ENCODE measurements at places on chromosomes 7 and 10.

DNA sequence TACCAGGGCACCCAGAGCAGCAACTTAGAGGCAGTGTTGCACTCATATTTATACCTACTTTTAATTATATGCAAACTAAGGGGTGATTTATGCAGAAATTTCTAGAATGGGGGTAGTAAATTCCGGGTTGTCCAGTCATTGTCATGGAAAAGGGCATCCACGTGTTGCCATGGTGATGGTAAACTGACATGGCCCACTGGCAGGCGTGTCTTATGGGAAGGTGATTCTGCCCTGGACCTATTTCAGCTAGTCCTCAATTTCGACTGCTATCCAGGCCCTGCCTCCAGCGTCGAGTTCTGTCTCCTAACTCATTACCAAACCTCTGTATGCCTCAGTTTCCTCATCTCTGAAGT, 12.8 kb downstream of the SNX8 start:
- no peak for DNase-seq

- no peak for DNase-seq
These were observed 199.1 kb upstream of the PRKCQ start for GRCh38 chr10:6778992-6779701.

DNA sequence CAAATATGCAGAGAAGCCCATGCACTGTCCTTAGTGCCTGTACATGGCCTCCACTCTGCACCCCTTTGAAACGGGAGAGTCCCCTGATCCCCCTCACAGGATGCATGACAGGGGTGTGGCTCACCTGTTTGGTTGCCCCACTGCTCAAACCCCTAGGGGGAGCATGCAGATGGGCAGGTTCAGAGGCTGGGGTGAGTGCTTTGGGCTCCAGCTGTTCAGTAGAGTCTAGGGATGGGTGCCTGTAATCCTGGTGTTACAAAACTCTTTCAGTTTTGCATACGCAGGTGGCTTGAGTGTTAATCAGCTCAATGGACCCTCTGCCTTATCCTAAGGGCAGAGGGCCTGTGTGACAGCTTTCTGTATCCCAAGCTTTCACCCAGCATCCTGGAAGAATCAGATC, 7.8 kb upstream of the SFTPA1 start:
- DNase-seq: no peak

DNA sequence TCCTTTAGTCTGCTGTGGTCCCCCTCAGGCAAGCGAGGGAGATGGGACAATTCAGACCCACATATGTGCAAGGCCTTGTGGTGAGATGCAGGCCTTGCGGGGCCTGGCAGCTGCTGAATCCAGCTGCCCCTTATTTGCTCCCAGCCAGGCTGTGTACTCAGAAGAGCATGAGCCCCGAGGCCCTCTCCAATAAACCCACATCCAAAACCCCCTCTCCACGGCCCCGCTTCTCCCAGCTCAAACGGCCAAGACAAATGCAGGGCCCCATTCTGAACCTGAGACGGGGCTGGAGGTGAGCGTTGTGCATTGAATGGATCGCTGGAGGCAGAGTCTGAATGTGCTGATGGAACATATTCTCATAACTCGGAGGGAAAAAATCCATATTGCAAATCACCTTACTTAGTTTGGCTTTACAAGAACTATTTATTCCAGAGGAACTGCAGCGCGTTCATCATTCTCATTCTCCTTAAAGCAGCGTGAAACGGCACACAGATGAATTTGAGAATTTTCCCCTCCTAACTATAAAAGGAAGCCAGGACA, 169.2 kb upstream of the LYZL2 start:
- DNase-seq: no peak

DNA sequence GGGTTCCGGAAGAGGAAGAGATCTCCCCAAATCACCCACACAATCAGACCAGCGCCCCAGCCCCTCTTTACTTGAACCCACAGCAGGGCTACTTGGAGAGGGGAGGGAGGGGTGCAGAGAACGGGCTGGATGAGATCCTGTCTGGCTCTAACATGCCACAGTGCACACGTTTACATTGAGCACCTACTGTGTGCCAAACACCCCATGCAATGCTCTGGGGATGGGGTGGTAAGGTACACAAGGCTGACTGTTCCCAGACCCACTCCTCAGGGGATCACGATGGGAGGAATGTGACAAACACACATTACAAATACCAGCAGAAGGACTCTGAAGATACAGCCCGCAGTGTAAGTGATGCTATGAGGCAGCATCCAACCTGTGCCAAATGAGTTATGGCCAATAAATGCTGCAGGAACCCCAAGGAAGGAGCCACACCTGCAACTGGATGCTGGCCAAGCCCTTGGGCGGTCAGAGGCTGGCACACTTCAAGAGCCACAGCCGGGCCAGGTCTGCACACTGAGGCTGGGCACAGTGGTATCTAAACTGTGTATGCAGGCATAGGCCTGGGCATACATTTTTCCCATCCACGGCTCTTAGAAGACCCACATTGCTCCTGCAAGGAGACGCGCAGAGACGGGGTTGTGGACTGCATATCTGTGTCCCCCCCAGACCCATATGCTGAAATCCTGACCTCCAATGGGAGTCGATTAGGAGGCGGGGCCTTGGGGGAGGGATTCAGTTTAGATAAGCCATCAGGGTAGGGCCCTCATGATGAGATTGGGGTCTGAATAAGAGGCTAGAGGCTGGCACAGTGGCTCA, 6.4 kb downstream of the SPOCK2 start:
- DNase-seq: no peak

- DNase-seq: no peak
These were observed 38.1 kb downstream of the LDB3 start for GRCh38 chr10:86706401-86706841.

DNA sequence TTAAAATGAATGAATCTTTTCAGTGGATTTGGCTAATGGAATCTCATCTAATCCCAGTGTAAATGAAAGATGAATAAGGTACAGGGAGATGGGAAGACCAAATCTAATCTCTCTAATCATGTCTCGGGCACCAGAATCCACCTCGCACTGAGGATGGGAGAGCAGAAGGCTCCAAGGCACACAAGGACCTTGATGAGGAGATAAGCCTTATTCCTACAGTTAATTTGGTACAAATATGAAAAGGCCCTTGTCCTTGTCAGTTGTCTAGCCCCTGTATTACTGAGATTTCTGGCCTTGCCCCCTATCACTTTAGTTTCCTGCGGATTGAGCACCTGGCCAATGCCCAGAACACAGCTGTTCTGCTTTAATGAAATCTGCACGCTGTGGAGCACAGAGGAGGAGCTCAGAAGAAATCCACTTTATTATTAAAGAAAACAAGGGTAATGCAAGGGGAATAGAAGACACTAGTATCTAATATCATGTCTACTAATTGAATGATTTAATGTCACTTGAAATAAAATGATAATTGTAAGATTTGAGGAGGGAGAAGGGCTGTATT, 321.4 kb upstream of the HGF start:
- no peak for DNase-seq

- no peak for DNase-seq
These were observed 279.7 kb downstream of the USP6NL start for GRCh38 chr10:11331726-11332125.

- no peak for DNase-seq
These were observed 56.3 kb downstream of the GRID1 start for GRCh38 chr10:86310291-86310690.

DNA sequence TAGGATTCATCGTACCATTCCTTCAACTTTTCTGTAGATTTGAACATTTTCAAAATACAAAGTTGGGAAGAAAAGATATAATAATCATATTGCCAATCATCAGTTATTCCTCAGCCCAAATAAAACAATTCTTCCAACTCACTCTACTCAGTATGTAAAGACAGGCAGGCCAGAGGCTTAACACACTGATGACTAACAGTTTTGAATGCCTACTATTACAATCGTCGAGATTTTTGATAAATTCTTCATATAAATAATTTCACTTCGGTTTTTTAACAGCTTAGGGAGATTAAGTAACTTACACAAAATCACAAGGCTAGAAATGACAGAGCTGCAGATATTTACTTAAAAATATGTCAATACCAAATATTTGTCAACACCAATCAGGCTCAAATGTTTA, 17.6 kb downstream of the CYTH3 start:
- DNase-seq: no peak

GRCh38 chr7:36395171-36395894, 5.7 kb downstream of the ANLN start:
- DNase-seq: no peak

GRCh38 chr7:7164591-7164990, 17.8 kb upstream of the C1GALT1 start:
- no peak for DNase-seq

- DNase-seq: no peak
These were observed 44.4 kb upstream of the AMPH start for GRCh38 chr7:38675494-38676106.

GRCh38 chr10:54484186-54484585, 316.8 kb downstream of the PCDH15 start:
- no peak for DNase-seq

- DNase-seq: no peak
These were observed 27.5 kb downstream of the ADRB1 start for GRCh38 chr10:114071178-114071577.

DNA sequence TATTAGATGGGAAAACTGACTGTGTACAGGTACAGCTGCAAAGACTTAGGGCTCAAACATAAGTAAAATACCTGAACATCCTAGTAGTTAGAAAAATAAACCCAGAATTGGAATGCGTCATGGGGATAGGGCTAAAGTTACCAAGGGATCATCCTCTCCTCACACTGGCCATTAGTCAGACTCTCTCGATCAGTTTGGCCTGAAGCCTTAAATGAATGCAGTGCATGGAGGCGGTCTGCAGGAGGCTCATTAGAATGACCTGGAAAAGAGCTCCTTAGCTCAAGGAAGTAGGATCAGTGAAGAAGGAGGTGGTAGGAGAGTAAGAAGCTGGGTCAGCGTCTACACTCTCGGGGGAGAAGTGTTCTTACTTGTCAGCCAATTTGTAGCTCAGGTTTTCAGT, 35.3 kb downstream of the DENND2A start:
- no peak for DNase-seq

GRCh38 chr7:152115021-152115718, 89.7 kb downstream of the GALNT11 start:
- DNase-seq: no peak

DNA sequence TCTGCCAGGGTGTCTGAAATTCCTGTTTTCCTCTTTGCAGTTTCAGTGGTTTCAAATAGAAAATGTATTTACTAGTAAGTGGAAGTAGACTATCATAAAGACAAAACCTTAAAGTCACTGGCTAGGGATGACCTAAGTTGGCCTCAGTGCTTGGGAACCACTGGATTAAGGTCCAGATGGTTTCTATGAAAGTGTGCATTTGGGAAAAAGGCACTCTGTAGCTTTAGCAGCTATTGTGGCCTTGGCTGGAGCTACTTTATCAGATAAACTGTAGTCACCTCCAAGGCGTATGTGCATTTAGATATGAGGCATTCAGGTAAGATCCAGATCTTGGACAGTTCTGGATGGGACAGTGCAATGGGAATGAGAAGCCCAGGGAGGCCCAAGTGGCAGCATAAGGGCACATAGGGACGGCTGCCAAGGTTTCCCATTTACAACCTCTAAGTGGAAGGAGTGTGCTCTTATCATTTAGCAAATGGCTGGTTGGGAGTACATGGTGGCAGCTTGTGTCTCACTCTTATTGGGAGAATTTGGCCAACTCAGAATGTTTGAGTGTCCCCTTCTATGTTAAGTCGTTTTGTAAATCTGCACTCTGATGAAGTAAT, 185.6 kb downstream of the LRMDA start:
- DNase-seq: no peak

DNA sequence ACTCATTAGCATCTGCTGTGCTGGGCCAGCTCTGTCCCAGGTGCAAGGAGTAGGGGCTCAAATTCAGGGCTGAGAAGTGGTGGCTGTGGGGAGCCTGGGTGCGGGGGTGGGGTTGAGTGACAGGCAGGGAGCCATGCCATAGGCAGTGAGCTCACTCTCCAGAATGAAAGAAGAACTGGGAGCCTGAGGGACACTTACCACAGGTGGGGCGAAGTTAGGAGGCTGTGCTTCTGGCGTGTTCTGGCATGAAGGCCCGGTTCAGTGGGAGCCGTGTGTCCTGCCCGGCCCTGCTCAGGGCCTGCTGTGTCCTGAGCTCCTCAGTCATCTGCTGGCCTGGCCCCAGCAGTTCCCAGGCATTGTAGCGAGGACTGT, 62.5 kb downstream of the MKI67 start:
- DNase-seq: no peak

DNA sequence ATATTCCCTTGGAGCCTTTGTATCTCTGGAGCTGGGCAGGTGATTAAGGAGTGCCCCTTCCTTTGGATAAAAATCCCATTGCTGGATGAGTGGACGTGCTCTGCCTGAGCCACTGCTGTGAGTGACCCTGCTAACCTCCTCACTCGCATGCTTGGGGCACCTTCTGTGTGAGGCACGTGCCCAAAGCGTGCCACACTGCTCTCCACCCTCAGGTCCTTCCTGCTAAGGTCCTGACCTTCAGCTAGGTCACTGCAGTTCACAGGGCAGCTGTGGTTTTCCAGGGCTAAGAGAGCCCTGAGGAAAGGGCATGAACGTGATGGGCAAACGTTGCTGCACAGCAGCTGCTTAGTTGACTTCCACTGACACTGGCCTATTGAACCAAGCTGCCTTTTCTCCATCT, 204.4 kb upstream of the COBL start:
- no peak for DNase-seq

GRCh38 chr7:127858915-127859189, 172.4 kb downstream of the LRRC4 start:
- DNase-seq: no peak

DNA sequence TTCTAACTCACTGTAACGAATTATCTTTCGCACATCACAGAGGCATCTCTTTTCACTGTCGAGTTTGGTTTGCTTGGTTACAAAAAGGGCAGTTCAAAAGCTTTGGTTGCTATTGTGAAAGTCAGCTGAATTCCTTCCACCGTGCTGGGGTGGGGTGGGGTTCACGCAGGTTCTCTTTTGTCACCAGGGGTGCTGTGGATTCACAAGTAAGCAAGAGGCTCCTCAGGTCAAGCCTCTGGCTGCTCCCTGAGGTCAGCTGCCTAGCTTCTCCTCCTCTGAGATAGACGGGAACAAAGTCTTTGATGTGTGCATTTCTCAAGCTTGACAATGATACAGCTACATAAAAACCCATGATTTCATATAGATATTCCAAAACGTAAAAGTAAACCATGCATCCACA, 47.7 kb downstream of the EGFR start:
- DNase-seq: no peak

DNA sequence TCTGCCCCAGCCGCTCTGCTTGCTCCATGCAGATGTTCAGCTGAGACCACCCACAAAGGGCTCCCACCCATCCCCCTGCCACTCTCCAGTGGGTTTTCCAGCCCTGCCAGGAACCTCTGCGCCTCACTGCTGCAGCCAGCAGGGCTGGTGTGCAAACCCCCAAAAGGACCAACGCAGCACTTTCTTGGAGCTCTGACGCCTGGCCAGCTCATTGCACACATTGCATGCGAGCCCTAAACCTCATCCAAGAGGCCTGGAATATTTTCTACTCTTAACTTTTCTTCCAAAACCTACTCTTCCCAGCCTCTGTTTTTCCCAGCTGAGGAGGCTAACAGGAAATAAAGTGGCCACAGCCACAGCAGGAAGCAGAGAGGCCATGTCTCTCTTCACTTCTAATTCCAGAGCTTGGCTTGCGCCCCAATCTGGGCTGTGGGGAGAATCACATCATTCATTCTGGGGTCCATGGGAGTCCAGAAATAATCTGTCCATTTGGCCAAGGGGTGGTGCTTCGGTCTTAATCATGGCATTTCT, 4.6 kb upstream of the FAM170B start:
- DNase-seq: no peak

GRCh38 chr7:66583490-66584110, 45.1 kb upstream of the KCTD7 start:
- DNase-seq: no peak

- no peak for DNase-seq
These were observed 5.1 kb upstream of the BLVRA start for GRCh38 chr7:43753271-43753810.
